ENCODE measurements at places on chromosomes 3 and 15.
A peak's percentile ranks its signal among the peaks of the same experiment; 100 is the strongest.

DNA sequence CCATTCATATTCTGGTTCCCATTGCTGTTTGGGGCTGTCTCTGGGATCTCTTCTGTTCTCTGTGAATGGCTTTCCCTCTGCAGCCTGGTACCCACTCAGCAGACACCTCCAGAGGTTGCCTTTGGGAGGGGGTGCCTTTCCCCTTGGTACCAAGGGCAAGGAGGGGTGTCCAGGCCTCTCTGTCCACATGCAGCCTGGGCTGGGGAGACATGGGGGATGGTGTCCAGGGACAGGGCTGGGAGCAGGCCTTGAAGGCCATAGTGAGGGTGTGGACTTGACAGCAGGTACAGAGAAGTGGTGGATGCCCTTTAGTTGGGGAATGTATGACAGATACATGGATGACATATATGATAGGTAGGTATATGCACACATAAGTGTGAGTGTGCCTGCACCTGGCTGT lies 83.7 kb downstream of the PLXNA1 start:
- DNase-seq = no peak

DNA sequence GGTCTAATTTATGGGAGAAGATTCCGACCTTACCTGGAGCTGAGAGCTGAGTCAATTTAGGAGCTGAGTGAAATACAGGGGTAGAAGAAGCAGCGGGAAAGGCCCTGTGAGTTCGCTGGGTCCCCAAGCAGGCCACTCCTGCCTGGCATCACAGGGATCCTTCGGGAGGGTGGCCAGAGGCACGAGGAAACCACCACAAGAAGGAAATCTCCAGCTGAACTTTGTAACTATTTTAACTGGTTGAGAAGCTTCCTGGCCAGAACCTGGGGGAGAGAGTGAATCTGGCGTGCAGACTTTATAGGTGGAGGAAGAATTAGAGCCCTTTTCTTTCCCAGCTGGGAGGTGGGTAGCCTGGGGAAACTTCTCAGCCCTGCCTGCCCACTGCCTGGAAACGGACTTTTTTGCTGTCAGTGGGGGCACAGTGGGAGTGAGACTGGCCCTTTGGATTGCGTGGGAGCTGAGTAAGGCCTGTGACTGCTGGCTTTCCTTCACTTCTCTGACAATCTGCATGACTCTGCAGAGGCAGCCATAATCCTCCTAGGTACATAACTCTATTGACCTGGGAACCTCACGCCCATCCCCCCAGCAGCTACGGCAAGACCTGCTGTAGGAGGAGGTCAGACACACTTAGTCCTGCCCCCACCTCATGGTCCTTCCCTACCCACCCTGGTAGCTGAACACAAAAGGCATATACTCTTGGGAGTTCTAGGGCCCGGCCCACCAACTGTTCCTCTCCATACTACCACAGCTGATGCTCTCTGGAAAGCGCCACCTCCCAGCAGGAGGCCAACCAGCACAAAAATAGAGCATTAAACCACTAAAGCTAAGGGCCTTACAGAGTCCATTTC lies 340.7 kb downstream of the CNTN3 start:
- DNase-seq = no peak

DNA sequence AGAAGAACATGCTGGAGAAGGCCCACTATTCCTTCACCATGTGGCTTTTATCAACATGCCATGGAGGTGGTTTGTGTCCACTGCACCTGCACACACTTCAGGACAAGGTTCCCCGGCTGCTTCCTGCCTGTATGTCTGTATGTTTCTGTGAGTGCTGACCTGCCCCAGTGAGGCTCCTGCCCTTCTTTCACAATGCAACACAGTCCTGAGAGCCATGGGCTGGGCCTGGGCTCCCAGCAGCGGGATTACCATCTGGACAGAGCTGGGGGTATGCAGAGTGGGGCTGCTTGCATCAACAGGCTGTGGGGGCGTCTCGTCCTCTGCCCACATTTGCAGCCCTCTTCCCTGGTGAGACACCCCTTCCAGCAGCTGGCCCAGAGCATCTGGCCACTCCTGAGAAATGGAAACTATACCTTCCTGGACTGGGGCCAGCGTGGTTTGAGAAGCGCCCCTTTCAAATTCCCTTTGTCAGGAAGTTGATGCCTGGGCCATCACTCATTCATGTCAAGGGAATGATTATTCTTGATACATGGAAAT lies 29.3 kb upstream of the C15orf39 start:
- DNase-seq = no peak

- DNase-seq = no peak
Measured at GRCh38 chr15:82832601-82833361, 23.4 kb downstream of the WHAMM start.

GRCh38 chr15:99257107-99257750 lies 5.9 kb downstream of the LRRC28 start:
- no peak for DNase-seq

GRCh38 chr3:184656829-184657681 lies 54.8 kb downstream of the MAGEF1 start:
- peak; percentile 43 for DNase-seq

DNA sequence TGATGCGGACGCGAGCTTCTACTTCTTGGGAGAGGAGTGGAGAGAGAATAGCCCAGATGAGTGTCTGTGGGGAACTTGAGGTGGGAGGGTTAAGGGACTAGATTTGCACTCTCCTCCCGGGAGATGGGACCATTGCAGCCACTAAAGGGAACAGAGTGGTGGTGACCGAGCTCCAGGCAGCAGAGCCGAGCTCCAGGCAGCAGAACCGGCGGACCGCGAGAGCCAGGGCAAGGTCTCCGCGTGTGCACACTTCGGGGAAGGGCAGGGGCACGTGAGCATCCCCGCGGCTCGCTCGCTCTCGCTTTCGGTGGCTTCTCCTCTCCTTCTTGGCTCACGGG lies 1.1 kb downstream of the IGDCC3 start:
- DNase-seq = no peak

DNA sequence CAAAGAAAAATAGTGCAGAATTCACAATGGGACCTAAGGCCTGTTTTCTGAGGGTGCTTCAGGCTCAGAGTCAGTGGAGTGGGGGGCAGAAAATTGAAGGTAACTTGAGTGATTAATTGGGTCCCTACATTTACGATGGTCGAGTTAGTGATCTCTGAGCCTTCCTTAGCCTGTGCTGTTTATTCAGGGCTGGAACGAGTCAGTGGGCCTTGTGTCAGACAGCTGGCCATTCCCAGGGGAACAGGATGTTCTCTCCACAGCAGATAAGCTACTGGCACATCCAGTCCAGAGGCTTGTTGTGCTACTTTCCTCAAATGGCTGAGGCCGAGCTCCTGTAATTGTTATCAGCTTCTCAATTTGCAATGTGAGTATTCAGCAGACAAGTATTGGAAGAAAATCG lies 29.2 kb upstream of the CNTN3 start:
- no peak for DNase-seq

GRCh38 chr3:151867666-151868065 lies 5.8 kb upstream of the SUCNR1 start:
- DNase-seq = no peak

DNA sequence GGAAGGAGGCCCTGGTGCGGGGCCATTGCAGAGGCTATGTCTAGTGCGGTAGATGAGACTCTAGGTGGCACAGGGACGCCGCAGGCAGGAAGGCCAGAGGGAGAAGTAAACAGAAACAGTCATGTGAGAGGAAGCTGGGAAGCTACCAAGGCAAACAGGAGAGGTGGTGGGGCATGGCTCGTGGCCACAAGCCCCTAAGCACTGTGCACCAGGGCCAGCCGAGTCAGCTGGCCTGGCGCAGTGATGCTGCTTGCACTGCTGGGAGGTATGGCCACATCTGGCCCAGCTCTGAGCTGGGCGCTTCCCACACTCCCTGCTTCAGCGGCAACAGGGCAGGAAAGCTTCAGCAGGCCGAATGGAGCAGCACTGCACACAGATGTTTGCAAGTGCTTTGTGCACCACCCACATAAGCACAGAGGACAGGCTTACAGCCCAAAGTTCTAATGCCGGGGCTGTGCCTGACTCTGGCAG lies 76.6 kb downstream of the SRGAP3 start:
- no peak for DNase-seq

GRCh38 chr3:63774781-63775180 lies 44.3 kb upstream of the C3orf49 start:
- no peak for DNase-seq

- no peak for DNase-seq
Measured at GRCh38 chr15:58523634-58524033, 91.8 kb downstream of the LIPC start.

GRCh38 chr3:29454161-29454611 lies 173.3 kb downstream of the RBMS3 start:
- no peak for DNase-seq

DNA sequence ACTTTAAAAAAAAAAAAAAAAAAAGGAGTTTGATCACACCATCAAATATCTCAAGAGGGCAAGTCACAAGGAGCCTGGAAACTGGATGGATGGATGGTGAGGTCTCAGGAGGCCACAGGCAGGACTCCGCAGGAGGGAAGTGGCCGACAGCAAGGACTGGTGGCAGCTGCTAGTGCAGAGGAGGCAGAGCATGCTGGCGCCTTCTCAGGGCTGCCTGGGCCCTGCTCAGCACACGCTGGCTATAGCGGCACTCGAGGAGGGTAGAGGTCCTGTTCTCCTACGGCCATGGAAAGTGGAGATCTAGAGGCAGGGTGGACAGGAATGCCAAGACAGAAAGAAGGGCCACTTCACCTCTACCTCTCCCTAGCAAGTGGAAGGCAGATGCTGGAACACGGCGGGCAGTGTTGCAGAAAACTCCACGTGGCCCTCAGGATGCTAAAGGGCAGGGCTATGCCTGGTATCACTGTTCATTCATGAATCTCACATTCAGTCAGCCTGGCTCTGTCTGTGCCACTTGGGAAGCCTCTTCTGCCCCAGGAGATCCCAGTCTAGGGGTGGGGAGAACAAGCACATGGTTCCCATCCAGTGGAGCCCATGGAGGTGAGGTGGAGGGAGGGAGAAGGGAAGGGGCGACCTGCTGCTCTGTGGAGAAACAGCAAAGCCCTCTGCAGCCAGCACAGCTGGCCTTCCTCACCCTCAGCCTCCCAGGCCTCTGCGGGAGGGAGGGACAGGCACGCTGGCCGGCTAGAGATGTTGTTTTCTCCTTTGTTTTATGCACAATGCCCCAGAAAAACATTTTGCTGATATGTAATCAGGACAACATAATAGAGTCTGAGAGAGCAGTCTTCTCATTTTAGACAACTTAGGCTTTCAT lies 71.0 kb downstream of the OXNAD1 start:
- no peak for DNase-seq

DNA sequence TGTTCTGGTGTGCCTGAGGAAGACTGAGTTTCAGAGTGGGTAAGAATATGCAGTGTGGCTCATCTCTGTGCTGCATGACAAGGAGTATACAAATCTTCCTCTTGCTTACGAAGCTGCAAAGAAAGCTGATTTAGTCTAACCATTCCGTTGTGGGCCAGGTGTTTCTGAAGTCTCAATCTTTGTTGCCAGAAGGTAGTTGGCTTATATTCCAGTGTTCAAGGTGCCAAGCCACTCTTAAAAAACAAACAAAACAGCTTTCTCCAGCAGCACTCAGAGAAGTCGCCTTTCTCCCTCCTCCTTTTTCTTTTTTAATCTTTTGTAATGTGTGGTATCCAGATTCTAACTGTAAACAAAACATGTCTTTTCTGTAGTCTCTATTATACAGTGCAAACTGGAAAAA lies 872.4 kb downstream of the NAALADL2 start:
- DNase-seq = no peak

DNA sequence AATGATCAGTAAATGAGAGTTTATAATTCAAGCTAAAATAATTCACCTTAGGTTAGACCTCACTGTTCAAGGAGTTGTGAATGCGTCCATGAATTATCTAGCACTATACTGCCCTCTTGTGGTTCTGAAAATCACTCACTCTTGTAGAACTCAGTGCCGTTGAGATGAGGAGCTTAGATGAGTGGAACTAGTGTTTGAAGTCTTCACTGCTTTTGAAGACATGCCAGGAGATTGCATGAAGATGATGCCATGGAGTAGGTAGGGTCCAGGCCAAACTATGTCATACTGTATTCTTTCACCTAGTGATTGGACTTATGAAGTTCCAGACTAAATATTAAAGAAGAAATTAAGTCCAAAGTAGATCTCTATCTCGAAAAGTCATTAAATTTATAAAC lies 28.8 kb downstream of the LYSMD4 start:
- no peak for DNase-seq

- no peak for DNase-seq
Measured at GRCh38 chr3:113952921-113953320, 5.1 kb downstream of the ZDHHC23 start.

GRCh38 chr15:53709821-53710220 lies 49.6 kb downstream of the WDR72 start:
- DNase-seq = no peak

DNA sequence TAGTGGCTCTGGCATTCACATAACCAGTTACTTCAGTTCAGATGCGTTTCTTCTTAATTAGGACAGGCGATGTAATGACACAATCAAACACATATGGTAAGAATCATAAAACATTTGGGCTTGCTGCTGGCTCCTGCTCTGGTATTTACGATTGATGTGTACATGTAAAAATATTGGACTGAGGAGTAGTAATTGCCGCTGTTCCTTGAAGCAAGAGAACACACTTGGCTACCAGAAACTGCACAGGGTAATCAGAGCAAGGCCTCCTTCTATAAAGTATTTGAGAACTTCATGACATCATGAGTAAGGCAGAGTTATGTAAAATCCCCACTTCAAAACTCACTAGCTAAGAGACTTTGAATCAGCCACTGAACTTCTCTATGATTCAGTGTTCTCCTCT lies 158.1 kb downstream of the SSR3 start:
- DNase-seq = no peak
